ENCODE measurements at places on chromosomes 5 and 9. TPM values are rescaled to one million over a fixed set of nuclear protein-coding genes. Genes with fewer than 3 reads are reported as not detected.

OCLN gene
- 1.3 TPM for total RNA-seq

CDKN2B gene
- total RNA-seq = not detected

C5orf52 gene
- not detected for total RNA-seq

FOXD1 gene
- total RNA-seq = 17.0 TPM

ENTREP1 gene
- not detected for total RNA-seq

OMD gene
- total RNA-seq = not detected
